NCI-H774 (cell line): ENCODE measurements at places on chromosomes 6 and 20.

DNA sequence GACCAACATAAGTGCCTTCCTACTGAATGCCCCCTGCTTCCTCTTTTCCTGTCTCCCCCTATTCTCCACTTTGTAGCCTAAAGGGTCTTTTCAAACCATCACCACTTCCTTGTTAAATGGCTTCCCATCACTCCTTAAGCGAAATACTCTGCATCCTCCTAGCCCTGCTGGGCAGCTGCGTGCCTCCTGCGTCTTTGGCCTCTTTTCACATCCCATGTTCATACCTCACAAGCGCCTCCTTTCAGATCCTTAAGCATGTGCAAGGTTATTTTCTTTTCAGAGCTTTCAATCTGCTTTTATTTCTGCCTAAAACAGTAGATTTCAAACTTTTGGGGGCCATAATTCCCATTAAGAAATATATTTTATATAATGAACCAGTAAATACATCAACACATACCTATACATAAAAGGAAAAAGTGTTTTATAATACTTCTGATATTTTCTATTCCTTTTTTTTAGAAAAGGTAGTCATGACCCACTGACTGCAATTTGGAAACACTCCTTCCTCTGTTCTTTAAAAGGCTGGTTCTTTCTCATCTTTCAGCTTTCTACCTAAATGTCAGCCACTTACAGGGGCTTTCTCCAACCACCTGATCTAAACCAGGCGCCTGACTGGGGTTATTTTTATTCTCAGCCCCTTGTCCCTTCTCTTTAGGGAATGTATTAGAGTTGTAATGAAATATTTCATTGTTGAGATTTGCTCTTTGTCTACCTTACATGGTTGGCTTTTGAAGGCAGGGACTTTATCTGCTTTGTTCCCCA, 84.1 kb downstream of the PRDM1 start:
- no peak for DNase-seq

DNA sequence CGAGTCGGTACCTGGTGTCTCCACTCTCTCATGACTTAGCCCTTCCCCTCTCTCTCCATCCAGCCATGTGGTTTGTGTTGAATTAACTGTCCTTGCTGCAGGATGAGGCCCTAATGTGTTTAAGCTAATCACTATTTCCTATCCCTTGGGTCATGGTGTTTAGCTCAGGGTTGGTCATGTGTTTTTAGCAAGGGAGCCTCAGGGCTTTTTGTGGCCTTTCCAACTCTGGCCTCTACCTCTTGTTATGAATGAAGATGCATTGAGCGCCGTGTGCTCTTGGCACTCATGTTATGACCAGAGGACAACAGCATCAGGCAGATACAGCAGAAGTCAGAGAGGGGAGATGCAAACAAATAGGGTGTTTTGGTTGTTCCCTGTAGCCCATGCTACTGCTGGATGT, 674.2 kb upstream of the FLRT3 start:
- no peak for DNase-seq

DNA sequence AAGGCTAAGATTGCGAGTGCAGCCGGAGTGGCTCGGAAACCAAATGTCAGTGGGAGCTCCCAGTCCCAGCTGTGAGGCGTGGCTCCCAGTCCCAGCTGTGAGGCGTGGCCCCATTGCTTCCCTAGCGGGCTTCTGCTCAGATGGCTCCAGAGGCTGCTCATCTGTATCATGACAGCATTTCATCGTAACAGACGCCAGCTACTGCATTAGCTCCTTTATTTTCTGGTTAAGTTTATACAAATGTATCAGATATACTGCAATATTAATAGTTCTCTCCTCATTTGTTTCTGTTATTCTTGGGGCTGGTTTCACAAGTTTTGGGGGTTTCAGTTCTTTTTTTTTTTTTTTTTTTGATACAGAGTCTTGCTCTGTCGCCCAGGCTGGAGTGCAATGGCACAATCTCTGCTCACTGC, 34.7 kb upstream of the TBXT start:
- no peak for DNase-seq

DNA sequence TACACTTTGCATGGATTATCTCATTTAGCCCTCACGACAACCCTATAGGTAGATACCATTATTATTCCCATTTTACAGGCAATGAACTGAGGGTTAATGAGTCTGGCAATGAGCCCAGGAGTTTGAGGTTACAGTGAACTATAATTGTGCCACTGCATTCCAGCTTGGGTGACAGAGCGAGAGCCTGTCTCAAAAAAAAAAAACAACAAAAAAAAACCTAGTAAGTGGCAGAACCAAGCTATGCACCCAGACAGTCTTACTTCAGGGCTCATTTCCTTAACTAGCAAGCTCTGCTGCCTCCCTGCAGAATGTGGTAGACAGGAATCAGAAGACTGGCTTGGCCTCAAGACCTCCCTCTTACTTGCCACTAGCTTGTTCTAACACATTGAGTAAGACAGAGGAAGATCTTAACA, 71.9 kb upstream of the RREB1 start:
- no peak for DNase-seq

- no peak for DNase-seq
Measured at GRCh38 chr20:53774461-53775203, 181.0 kb upstream of the ZNF217 start.
